Head of caudate nucleus (tissue), 42 donors: ENCODE measurements at places on chromosomes 5 and 9.

DNA sequence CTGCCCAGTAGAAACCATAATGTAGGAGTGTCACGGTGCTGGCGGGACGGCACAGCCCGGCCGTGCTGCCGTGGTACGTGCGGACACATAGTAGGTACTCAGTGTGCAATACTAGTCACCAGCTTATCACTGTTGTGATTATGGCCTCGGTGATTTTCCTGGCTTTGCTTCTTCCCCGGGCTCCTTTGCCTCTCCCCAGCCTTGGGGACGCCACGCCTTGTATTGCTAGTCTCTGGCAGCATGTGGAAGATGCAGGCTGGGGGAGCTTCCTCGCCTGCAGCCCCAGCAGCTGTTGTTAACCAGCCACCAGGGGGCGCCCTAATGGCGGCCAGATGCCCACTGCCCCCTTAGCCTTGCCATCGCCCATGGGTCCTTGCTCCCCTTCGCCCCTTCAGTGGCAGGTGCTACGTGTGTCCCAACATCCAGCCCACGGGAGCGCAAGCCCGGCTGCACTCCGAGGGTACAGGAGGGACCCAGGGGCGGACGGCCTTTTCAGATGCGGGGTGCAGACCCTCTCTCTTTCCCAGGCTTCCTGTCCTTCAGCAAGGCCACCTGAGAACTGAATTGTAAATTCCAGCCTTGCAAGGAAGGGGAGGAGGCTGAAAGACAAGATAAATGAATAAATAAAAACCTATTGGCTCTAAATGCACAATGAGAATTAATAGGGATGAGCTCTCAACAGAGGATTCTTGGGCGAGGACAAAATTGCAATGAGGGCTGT lies 8.0 kb downstream of the NTNG2 start:
- peak; percentile 49 for DNase-seq

DNA sequence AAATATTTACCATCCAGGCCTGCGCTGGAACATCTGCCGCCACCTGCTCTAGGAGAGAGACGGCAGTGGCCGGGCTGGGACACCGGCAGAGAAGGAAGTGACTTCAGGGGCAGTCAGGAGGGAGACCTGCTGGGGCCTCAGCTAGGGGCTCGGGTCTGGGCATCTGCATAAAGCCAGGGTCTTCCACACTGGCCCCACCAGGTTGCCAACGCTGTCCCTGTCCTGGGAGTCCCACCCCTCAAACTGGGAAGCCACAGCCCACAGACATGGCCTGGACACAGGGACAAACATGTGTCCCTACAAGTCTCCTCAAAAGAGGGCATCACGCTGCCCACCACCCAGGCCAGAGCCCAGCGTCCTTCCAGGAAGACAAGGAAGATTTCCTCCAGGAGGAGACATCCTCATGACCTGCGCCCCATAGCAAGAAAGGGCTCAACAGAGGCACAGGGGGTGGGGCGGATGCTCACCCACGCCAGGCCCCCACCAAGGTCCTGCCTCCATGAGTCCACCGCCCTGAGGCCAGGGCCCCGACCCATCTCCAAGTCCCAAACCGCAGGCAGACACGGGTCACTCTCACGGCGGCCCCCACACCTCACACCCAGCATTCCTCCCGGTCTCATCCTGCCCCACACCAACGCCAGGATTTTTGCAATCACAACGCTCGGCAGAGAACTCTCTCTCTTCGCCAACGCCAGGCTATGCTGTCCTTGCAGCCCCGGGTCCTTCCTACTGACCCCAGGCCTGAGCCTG lies 9.0 kb downstream of the VAV2 start:
- DNase-seq = no peak

GRCh38 chr5:27830546-27830945 lies 792.2 kb upstream of the CDH9 start:
- no peak for DNase-seq

- DNase-seq = no peak
Observed at GRCh38 chr5:109676920-109677319, 12.8 kb upstream of the MAN2A1 start.

DNA sequence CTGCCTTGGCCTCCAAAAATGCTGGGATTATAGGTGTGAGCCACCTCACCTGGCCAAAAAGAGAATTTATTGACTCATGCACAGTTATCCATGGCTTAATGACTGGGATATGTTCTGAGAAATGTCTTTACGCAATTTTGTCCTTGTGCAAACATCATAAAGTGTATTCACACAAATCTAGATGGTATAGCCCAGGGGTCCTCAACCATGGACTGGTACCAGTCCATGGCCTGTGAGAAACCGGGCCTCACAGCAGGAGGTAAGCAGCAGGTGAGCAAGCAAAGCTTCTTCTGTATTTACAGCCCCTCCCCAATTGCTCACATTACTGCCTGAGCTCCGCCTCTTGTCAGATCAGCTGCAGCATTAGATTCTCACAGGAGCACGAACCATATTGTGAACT lies 12.4 kb upstream of the SIL1 start:
- DNase-seq = no peak

DNA sequence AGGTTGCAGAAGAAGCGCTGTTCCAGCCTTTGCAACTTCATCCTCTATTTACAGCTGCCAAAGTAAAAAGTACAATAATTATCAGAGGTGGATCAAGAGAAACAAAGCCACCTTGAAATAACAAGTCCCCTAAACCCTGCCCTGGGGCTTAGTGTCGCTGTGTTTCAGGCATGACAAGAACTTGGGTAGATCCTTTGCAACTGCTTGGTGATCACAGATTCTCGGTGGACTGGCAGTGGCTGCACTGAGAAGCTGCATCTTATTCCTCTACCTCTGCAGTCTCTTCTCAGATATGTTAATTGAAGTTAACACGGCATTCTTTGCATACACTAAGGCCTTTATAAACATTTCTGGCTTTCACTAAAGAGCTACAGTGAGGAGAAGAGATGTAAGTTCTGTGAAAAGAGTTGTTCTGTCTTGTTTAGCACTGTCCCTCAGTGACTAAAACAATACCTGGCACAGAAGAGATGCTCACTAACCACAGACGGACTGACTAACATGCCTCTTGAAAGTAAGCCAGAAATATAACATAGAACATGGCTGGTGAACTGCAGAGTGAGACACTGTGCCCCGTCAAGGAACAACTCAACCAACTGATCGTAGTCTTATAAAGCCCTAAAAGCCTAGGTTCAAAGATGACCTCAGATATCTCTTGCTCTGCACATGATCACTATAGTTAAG lies 144.2 kb downstream of the MLLT3 start:
- DNase-seq = no peak

- no peak for DNase-seq
Observed at GRCh38 chr9:81753436-81753835, 64.1 kb upstream of the TLE1 start.

GRCh38 chr9:116693233-116693731 lies 6.2 kb downstream of the TRIM32 start:
- no peak for DNase-seq

DNA sequence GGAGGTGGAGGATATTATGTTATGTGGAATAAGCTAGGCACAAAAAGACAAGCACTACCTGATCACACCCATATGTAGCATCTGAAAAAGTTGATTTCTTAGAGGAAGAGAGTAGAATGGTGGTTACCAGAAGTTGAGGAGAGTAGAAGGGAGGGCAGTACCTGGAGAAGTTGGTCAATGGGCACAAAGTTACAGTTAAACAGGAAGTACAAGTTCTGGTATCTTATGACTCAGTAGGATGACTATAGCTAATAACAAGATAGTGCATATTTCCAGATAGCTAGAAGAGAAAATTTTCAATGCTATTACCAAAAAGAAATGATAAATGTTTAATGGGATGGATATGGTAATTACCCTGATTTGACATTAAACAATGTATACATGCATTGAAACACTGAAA lies 686.7 kb downstream of the ISL1 start:
- no peak for DNase-seq

DNA sequence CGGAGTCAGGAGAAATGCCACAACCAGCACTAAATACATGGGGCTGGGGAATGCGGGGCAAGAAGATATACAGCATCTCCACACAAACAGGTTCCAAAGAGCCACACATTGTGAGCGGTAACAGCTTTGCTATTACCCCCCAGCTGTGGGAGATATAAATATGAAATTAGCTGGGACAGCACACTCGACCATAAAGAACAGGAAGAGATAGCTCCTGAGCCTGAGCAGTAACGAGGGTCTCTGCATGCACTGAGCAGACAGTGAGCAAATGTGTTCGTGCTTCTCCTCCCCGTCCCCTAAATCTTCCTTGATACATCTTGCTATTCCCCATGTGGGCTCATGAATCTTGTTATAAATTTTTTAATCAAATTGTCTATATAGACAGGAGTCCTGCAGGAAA lies 53.1 kb downstream of the ADAMTS2 start:
- no peak for DNase-seq

- no peak for DNase-seq
Observed at GRCh38 chr9:106307670-106308069, 555.3 kb upstream of the ZNF462 start.

GRCh38 chr5:177358370-177358819 lies 671 bp downstream of the RGS14 start:
- no peak for DNase-seq

GRCh38 chr9:27043176-27043575 lies 37.7 kb upstream of the LRRC19 start:
- no peak for DNase-seq

- DNase-seq = no peak
Observed at GRCh38 chr9:100030548-100030947, 68.3 kb downstream of the ERP44 start.

GRCh38 chr5:72436796-72437471 lies 70.3 kb downstream of the ZNF366 start:
- no peak for DNase-seq

DNA sequence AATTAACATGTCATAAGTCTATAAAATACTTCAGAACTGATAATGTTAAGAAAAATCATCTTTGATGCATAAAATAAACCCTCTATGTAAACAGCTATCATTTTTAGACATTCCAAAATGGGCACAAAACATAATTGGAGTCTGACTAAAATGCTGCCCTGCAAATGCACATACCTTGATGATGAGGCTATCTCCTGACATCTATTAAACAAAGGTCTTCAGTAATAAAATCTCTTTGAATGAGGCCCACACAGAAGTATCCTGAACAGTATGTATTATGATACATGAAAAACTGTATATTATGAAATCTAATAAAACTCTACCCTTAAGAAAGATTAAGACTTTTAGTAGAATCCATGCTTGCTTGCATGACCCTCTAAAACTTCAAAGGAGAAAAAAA lies 66.1 kb downstream of the FBXL17 start:
- no peak for DNase-seq

DNA sequence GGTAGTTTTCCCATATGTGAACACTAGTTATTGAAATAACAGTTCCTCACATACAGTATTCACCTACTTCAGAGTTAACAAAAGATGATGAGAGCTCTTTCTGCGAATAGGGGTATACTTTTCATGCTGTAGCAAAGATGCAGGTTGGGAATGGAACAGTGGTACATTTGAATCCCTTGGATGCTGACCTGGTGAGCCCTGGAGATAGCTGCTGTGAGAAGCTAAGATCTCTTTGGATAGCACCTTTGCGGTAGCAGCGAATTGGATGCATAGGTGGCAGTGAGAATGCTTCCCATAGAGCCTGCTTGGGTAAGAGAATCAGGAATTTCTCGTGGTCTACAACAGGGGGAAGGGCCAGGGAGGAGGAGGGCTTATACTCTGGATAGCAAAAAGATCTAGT lies 61.2 kb downstream of the NUP214 start:
- DNase-seq = no peak

- no peak for DNase-seq
Observed at GRCh38 chr9:129649726-129650679, 8.1 kb upstream of the ASB6 start.

DNA sequence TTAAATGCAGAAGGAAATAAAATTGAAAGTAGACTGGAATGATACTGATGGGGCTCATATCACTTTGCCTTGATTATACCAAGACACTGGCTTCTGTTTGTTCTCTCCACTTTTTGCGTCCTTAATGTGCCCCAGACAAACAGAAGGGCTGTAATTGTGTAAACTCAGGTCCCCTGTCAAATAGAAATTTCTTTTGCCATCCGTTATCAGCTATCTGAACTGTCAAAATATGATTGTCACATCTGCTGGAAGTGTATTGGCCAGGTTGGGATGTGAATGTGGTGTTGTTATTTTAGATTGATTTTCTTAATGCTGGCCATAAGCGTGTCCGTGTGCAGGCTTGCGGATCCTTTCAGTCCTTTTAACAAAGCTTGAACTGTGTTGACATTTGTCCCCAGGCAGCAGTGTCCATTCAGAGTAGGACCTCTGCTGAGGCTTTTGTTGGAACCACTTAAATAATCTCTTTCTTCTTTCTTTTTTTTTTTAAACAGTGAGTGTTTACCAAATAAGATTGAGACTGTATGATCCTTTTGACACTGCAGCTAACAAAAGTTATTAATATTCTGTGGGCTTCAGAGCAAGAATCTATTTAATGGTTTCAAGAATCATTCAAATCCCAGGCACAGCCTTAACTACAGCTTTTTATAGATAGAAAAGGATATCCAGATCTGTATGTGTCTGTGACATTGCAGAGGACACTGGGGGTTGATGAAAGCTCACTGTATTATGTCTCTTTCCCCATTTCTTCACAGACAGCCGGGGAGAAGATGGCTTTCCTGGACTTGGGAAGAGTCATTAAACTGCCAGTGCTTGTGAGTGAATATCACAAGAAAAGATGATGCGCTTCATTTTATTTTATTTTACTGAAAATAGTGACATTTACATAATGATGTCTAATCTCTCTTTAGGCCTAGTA lies 171.7 kb downstream of the ZNF608 start:
- DNase-seq = peak; percentile 43

GRCh38 chr5:74471875-74472274 lies 168.7 kb downstream of the ENC1 start:
- DNase-seq = no peak

DNA sequence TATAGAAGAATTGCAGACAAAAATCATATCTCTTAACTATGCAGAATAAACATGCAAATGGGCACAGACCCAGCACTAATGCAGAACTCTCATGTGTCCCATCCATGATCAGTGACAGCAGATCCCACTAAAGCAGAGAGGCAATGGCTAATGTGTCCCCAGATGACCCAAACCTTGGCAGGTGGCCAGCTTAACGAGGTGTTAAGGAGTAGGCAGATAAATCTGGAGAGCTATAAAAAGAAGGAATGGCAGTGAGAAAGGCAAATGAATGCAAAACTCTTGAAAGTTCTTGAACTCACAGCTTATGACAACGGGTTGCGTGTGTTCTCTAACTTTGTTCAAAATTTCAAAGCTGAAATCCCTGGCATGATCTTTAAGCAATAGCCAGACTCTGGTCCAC lies 265.4 kb downstream of the RASEF start:
- no peak for DNase-seq

- no peak for DNase-seq
Observed at GRCh38 chr5:173772384-173773059, 115.6 kb upstream of the CPEB4 start.

GRCh38 chr9:30140407-30140806 lies 2244.0 kb upstream of the ACO1 start:
- no peak for DNase-seq
